Activated T-cell treated with anti-CD3 and anti-CD28 coated beads for 48 hours (primary cell): ENCODE measurements at places on chromosomes 3 and 15.

GRCh38 chr3:42489937-42490227 is 12.6 kb upstream of the VIPR1 start:
- DNase-seq, result no peak

GRCh38 chr3:28856796-28857195 is 424.1 kb upstream of the RBMS3 start:
- DNase-seq, result no peak

DNA sequence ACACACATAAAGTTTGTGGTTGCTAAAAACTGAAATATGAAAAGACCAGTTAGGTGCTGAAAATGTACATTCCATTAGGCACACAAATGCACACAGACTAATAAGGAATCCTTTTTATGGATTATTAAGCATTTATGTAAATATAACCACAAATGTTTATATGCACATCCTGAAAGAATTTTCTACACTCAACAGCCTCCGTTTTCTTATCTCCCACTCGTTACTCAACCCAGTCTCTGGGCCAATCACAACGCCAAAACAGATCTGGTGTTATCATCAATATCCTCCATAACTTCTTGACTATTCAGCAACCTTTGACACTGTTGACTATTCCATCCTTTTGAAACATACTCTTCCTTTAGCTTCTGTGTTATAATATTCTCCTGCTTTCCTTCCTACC is 136.4 kb downstream of the ATP8B4 start:
- no peak for DNase-seq

GRCh38 chr3:8972639-8973038 is 9.4 kb upstream of the RAD18 start:
- DNase-seq, result no peak
